Myometrial cell (primary cell): ENCODE measurements at places on chromosomes 7 and 10. TPM values are rescaled to one million over a fixed set of nuclear protein-coding genes. Genes with fewer than 3 reads are reported as not detected.

Gene CYP3A4
- total RNA-seq, result not detected in 2 replicates

Gene SFTPA1
- not detected in 2 replicates for total RNA-seq

Gene PAX4
- total RNA-seq, result not detected in 2 replicates

Gene ANKRD30A
- total RNA-seq, result not detected in 2 replicates

Gene FZD8
- 1.8 and 2.0 TPM in 2 replicates for total RNA-seq
